ENCODE measurements at places on chromosomes 7 and 10.

DNA sequence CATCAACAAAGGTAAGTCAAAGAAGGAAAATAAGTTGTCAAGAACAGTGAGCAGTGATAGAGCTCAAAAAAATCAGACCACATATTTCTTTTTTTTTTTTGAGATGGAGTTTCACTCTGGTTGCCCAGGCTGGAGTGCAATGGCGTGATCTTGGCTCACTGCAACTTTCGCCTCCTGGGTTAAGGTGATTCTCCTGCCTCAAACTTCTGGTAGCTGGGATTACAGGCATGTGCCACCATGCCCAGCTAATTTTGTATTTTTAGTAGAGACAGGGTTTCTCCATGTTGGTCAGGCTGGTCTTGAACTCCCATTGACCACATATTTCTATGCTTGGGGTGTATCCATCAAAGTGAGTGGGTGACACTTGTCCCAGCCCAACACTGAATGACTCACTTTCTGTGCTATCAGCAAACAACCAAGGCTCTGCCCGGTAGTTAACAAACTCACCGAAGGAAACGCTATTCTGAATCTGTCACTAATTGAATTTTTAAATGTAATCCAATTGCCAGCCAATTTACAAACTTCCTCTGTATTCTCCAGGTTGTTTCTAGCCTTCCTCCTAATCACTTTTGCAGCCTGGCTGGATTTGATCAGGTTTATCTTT is 19.6 kb upstream of the SMNDC1 start:
- DNase-seq, result no peak

DNA sequence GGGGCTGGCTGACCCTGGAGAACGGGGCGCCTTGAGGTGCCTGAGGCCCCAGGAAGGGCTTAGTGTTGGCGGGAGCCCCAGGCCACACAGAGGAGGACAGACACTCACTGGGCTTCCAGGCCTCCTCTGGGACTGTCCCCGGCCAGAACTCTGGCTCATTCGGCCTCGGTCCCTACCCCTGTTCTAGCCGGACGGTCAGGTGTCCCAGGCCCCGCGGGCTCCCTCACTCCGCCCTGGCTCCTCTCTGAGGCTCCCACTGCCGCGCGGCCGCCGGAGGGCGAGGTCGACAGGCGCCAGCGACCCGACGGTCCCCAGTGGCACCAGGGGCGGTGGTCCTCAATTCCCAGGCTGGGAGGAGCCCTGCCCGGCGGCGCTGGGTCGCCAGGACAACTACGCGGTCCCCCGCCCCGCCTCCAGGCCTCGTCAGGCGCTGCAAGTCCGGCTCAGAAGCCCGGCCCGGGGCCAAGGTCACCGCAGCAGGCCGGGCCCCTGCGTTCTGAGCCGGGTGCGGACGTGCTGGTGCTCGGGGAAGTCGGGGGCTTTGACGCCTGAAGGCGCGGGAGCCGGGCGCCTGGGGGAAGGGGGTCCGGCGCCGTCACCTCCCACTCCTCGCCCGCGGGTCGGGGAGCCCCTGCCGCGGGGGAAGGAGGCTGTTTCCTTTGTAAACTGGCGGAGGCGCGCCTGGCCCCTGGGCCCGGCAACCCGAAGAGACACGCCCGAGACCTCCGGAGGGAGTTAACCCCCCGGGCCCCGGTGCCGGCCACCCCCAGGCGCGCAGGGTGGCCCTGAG is 1.1 kb upstream of the PWWP2B start:
- no peak for DNase-seq

DNA sequence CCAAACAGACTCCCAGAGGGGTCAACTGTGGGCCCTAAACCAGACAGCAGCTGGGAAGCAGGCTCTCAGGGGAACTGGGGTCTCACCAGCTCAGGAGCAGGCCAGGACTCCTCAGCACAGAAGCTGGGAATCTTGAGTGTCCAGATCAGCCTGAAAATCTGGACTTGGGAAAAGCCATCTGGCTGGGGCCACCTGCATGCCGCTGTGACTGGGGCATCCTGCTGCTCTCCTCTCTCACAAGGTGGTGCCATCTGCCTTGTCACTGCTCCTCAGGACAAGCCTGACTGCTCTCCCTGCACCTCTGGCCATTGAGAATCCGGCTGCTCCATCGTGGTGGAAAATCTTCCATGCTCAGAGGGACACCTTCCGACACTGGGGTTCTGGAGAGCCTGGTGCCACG is 141.4 kb downstream of the PLPP4 start:
- DNase-seq, result no peak

DNA sequence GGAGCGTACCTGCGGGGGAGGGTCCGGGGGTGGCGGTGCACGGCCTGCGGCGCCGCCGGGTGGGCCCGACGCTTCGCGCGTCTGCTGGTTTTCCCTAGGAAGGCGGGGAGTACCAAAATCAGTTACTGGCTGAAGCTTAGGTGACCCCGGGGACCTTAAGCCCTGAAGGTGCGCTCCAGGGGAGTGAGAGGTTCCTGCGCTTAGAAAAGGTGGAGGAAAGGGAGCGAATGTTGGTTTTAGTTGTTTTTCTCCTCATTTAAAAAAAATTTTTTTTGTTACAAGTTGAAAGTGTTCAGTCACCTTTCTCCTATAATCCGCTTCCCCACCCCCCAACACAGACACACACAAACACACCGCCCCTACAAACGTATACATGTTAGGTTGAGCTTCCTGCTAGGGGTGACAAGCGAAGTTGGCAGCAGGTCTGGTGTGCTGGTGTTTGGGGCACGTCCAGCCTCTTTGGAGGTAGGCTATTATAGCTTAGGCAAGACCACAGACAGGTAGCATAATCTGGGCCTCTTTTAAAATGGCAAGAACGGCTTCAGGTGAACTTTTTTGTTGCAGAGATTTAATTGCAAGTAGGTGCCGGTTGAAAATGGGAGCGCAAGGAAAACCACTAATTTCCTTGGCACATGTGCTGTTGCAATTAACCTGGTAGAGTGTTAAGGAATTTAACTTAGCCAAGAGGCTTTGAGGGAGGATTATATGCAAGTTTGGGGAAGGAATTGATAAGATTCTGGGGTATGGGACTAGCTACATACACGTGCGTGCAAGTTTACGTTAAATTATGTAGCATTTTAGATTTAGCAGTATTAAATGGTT is 945 bp downstream of the ADD3 start:
- peak; percentile 81 for DNase-seq

GRCh38 chr7:152338561-152338960 is 97.2 kb downstream of the KMT2C start:
- no peak for DNase-seq

- no peak for DNase-seq
Observed at GRCh38 chr7:121105262-121105661, 116.8 kb downstream of the CPED1 start.

DNA sequence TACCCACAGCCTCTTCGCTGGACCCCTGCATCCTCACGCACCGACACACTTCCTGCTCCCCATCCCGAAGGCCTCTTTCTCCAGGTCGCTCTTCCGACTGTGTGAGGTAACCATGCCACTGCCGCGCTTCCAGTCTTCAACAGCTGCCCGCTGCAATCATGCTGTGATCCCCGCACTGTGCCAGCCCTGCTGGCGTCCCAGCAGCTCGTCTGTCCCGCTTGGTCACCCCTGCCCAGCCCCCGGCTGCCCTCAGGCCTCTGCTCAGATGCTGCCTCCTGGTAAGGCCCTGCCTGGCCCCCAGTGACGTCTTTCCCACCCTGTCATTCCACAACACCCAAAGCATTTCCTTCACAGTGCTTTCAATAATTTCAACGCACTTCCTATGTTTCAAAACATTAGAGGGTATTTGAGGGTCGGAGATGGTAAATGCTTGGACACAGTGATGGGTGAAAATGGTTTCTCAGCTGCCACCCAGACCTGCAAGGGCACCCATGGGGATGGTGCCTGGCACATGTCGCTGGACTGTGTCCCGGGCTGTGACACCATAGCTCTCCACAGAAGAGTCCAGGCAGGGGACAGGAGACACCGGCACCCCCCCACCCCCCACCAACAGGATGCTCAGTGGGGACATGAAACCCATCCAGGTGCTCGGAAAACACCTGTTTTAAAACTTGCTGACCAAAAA is 125.2 kb downstream of the MAD1L1 start:
- DNase-seq, result no peak

GRCh38 chr10:77176232-77176631 is 461.4 kb downstream of the KCNMA1 start:
- DNase-seq, result peak; percentile 13

DNA sequence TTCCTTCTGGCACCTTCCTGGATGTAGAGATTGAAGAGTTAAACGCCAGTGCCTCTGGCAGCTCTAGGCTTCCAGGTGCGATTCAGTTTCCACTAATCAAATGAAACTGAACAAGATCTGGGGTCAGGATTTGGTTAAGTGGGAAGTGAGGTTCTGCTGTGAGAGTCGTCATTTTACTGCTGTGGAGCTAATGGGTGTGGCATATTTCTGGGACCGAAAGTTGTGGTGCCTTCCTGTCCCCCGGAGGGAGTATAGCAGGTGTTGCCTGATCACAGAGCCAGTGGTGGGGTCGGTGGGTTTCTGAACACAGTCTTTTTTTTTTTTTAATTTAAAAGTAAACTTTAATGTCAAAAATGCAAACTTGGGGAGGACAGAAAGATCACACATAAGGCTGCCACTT is 37.0 kb upstream of the JAKMIP3 start:
- DNase-seq, result no peak

DNA sequence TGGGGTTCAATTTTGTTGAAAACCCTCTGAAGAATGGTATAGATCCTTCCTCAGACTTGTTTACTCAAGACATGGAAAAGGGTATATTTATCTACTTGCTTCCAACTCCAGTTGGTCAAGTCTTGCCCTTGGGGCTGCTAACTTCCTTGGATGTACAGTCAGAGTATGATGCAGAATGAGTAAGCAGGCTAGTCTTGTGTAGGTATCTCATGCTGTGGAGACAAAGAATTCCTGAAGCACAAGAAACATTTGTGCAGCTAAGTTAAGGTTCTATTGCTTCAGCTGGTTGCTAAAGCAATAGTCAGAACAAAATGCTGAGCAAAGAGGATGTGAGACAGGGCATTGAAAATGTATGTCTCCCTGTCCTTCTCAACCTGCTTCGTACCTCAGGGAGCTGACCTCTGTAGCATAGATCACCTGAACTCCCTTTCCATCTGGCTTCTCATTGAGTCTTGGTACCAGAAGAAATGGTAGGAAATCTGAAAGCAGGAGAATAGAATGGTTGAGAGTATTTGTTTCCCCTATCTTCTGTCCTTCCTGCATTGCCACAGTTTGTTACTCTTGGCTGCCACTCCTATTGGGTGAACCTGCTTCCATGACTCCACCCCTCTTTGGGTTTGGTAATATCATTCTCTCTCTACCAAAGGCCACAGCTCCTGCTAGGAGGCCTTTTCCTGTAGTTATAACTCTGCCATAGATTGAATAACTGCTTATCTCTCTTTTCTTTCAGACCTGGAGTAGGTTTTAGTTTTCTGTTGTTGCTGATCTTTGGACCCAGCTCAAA is 346.0 kb downstream of the PHF14 start:
- DNase-seq, result no peak

GRCh38 chr7:83032195-83032594 is 130.5 kb downstream of the PCLO start:
- no peak for DNase-seq

- DNase-seq, result no peak
Observed at GRCh38 chr7:46490406-46490805, 569.3 kb upstream of the IGFBP3 start.

DNA sequence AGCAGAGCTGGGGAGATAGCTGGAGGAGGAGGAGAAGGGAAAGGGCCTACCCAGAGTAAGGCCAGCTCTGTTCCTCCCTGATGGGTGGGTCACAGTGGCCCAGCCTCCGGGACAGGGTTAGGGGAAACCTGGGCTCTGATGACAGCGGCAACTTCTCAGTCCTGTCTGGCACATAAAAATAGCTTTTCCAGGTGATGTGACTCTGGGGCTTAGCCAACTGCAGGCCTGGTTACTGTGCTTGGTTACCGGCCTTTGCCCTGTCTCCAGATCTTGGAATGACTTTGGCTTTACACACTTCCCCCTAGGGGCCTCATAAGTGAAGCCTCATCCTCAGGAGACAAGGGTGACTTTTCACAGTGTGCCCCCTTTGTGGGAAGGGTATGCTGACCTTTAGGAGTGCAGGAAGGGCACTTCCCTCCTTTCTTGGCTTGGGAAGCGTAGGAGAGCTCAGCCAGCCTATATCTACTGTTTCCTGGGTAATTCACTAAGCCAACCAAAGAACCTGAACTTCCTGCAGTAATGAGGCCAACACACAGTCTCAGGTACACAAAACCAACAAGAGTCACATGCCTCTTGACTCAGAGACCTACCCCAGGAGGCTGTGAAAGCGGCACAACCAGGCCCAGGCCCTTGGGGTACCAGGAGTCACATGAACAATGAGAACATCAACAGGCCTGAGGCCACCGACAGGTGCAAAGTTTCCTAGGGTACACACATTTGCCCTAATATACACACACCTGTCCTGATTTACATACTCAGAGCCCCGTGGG is 11.7 kb upstream of the HILPDA start:
- no peak for DNase-seq

Measured in OCI-LY7 (cell line).